Karpas-422 (cell line): ENCODE measurements at places on chromosomes 12 and 14. TPM values are rescaled to one million over a fixed set of nuclear protein-coding genes. Genes with fewer than 3 reads are reported as not detected.

GRCh38 chr12:108317308-108318234 is 21.5 kb downstream of the CMKLR1 start:
- H3K27ac ChIP-seq, result no peak overlapping the region
- no peaks in the 10 kb centered on the region for H3K4me1 ChIP-seq
- no peaks in the 10 kb centered on the region for H3K27me3 ChIP-seq
- H3K36me3 ChIP-seq, result no peaks in the 10 kb centered on the region
- DNase-seq, result no peak

DNA sequence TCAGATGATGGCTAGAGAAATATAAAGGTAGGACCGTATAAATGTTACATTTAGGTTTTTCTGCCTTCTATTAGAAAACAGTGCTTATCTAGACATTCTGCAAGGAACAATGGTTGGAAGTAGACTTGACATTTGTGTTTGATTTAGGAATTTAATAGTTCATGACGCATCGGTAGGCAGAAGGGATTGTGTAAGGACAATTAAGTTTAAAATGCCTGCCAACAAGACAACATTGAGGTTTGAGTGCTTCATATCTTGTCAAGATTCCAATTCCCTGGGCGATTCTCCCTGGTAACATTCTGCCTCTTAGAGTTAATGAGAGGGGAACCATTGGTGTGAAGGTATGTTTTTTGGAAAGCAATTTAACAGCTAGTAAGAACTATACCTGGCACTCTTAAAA is 186.8 kb upstream of the RBM19 start:
- DNase-seq, result no peak
- no peaks in the 10 kb centered on the region for H3K4me1 ChIP-seq
- no peak overlapping the region for H3K27ac ChIP-seq

The TMEM52B gene
- total RNA-seq, result not detected in 2 replicates

DNA sequence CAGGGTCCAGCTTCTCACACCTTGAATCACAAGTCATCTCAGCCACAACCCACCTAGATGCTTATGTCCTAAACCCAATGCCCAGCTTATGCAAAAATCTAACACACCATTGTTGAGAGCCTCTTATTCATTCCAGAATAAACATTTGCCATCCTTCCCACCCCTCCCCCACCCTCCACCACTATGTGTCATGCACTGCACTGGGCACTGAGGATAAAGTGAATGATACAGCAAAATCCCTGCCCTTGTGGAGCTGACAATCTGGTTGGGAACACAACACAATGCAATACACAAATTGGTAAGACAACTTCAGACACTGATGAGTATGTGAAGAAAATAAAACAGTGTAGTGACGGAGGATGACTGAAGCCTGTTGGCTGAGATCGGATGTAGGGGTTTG is 1.4 kb upstream of the GLTP start:
- no peak overlapping the region for H3K4me3 ChIP-seq
- H3K36me3 ChIP-seq, result no peaks in the 10 kb centered on the region
- no peaks in the 10 kb centered on the region for H3K27me3 ChIP-seq
- no peak overlapping the region for H3K27ac ChIP-seq
- H3K4me1 ChIP-seq, result peaks cover 23% of the 10 kb centered on the region

- no peaks in the 10 kb centered on the region for H3K27me3 ChIP-seq
- H3K4me1 ChIP-seq, result no peaks in the 10 kb centered on the region
- no peak overlapping the region for H3K27ac ChIP-seq
- DNase-seq, result no peak
- no peaks in the 10 kb centered on the region for H3K36me3 ChIP-seq
Observed at GRCh38 chr14:81429028-81429427, 28.9 kb upstream of the STON2 start.
